ENCODE measurements at places on chromosomes 11 and 22. TPM values are rescaled to one million over a fixed set of nuclear protein-coding genes. Genes with fewer than 3 reads are reported as not detected.

ANKK1 gene
- not detected for total RNA-seq

MYBPC3 gene
- total RNA-seq: not detected

RAB30 gene
- 3.2 TPM for total RNA-seq

MMP8 gene
- not detected for total RNA-seq

GRCh38 chr11:36110668-36111410 lies 167.0 kb downstream of the LDLRAD3 start:
- no peak for DNase-seq

DNA sequence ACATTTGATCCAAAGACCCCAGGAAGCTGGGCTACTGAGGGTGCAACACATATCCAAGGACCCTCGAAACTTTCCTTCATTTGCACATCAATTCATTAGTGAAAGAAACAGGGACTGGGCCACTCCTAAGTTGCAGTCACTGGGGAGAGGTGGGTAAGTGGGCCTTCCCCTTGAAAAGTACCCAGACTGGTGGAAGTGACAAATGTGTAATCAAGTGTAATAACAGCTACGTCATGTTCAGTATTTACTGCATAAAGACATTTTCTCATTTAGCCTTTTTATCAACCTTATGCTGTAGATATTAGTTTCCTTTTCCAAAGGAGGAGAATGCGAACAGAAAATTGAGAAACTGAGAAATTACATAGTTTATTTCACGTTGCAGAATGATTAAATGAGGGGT lies 101.9 kb upstream of the OLFML1 start:
- no peak for DNase-seq
